ENCODE measurements at places on chromosomes 12 and 14.

DNA sequence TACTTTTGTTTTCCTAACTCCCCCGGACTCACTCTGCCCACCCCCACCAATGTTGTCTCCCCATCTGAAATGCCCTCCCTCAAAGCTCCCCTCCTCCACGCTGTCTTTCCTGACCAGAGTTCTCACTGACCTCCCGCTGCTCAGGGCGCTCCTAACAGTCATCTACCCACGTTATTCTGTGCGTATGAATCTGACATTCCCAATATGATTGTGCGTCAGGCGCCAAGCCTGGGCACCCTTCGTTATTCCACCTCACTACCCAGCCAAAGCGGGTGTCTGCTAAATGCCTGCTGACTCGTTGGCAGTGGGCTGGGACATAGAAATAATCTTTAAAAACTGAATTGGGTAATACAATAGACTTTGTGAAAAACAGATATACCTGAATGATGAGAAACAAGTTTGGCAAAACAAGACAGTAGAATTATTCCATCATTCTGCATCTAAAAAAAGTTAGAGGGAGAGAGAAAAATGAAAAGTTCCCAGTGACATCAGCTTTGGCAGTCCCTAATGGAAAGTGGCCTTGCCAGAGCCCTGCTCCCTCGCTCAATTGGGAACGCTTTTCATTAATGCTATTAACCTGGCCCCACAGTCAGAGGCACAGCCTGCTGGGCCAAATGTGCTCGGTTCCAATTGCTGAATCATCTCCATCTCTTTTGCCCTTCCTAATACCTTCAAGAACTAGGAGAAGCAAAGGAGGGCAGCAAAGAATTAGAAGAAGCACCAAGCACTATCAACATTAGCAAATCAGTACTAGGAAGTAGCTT, 74.0 kb upstream of the PLXNC1 start:
- peak; percentile 89 for DNase-seq

- DNase-seq: no peak
Measured at GRCh38 chr12:130338794-130339601, 1.3 kb downstream of the PIWIL1 start.

- no peak for DNase-seq
Measured at GRCh38 chr14:60092526-60092920, 800 bp downstream of the PCNX4 start.

- DNase-seq: no peak
Measured at GRCh38 chr12:52837413-52837741, 3.3 kb upstream of the KRT79 start.

- no peak for DNase-seq
Measured at GRCh38 chr14:102517392-102518062, 8.0 kb upstream of the ANKRD9 start.

DNA sequence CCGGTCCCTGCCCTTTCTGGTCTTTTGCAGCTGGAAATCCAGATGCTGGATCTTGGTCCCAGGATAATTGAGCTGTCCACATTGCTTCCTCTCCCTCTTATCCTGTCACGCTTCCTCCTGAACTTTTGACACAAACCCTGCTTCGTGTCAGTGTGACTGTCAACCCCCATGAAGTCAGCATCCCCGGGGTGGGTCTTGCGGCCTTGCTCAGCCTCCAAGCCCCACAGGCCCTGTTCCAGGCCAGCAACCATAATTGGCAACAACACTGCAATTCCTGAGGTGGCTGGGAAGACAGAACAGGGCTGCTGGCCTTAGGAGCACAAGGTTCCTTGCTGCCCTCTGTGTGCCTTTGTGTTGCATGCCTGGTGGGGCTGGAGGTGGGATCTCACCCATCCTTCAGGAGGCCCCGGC, 74.9 kb downstream of the NTF3 start:
- no peak for DNase-seq

GRCh38 chr14:54593860-54594259, 26.9 kb downstream of the SAMD4A start:
- DNase-seq: no peak

GRCh38 chr14:30738978-30739377, 116.9 kb downstream of the SCFD1 start:
- no peak for DNase-seq

DNA sequence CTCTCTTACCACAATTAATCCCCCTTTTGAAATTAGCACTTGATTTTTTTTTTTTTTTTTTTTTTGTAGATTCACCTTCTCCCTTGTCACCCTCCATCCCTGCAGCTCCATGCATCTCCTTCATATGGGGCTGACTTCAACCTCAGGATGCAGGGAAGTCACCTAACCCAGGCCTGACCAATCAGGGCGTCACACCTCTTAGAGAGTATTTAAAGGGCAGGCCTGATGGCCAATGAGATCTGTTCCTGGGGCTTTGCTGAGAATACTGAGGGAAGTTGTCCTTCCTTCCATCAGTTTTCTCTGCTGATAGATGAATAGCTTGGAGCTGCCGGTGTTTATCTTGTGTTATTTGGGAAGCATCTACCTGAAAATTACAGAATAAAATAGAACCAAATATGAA, 1104.7 kb upstream of the TMEM132C start:
- no peak for DNase-seq

GRCh38 chr12:61530456-61530855, 729.7 kb upstream of the USP15 start:
- no peak for DNase-seq

GRCh38 chr12:34401659-34402227, 379.4 kb downstream of the ALG10 start:
- peak; percentile 61 for DNase-seq

- no peak for DNase-seq
Measured at GRCh38 chr14:94474581-94475031, 1.4 kb downstream of the SERPINA9 start.

GRCh38 chr14:75274050-75274898, 4.4 kb upstream of the FOS start:
- no peak for DNase-seq

- no peak for DNase-seq
Measured at GRCh38 chr12:6038160-6038559, 86.3 kb downstream of the VWF start.

DNA sequence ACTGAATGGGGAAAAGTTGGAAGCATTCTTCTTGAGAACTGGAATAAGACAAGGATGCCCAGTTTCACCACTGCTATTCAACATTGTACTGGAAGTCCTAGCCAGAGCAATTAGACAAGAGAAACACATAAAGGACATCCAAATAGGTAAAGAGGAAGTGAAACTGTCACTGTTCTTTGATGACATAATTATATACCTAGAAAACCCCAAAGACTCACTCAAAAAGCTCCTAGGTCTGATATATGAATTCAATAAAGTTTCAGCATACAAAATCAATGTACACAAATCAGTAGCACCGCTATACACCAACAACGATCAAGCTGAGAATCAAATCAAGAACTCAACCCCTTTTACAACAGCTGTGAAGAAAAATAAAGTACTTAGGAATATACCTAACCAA, 157.3 kb upstream of the DDHD1 start:
- DNase-seq: no peak

- DNase-seq: no peak
Measured at GRCh38 chr12:49583366-49584094, 15.6 kb upstream of the MCRS1 start.

DNA sequence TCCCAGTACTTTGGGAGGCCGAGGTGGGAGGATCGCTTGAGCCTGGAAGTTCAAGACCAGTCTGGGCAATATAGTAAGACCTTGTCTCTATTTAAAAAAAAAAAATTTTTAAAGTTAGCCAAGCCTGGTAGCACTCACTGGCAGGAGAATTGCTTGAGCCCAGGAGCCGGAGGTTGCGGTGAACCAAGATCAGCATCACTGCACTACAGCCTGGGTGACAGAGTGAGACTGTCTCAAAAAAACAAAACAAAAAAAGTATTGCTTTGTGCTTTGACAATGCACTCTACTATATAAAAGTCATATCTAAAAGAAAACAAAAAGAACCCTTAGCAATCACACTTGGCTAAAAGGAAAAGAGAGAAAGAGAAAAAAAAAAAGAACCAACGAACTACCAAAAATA, 26.8 kb downstream of the GNPTAB start:
- DNase-seq: no peak

DNA sequence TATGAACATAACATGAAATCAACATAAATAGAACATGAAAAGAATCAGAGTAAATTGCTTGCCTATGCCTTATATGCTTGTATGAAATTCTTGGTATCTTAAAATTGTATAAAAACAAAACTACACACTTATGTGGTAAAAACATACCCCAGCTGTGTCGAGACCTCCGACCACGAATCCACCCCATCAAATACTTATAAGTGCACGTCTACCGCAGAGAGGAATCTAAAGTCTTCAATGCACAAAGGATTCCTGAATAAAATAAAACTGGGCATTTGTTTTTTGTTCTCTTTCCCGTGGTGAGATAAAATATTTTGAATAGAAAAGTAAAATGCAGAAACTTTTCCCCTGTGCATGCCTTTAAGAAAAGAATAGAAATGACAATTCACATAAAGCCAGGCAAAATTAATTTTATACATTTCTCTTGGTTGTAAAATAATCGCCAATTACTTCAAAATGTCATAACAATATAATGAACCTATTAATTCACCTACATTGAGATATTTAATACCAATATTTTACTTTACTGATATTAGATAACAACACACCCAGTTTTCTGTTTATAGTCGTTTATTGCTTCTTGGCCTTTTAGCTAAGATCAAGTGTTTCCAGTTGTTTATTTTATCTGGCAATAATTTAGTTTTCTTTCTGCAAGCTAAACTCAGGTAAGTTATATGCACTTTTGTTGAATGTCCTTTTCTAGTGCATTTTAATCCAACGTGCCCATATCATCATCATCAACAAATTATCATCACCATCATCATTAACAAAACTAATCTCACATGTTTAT, 1.0 kb downstream of the KLRK1 start:
- DNase-seq: no peak
